NCI-H1694 (cell line): ENCODE measurements at places on chromosomes 4 and X.

DNA sequence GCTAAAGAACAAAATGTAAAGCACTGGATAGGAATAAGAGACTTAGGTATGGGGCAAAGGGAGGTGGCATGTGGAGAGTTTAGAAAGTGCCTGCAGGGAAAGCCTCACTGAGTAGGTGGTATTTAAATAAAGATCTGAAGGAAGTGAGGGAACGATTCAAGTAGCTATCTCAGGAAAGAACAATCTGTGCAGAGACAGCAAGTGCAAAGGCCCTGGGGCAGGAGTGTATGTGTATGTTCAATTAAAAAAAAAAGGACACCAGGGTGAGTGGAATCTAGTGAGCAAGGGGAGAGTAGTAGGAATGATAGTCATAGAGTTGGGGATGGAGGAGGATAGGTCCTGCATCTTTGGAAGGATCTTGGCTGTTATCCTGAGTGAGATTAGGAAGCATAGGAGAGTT lies 779.9 kb upstream of the FTHL17 start:
- DNase-seq, result no peak

DNA sequence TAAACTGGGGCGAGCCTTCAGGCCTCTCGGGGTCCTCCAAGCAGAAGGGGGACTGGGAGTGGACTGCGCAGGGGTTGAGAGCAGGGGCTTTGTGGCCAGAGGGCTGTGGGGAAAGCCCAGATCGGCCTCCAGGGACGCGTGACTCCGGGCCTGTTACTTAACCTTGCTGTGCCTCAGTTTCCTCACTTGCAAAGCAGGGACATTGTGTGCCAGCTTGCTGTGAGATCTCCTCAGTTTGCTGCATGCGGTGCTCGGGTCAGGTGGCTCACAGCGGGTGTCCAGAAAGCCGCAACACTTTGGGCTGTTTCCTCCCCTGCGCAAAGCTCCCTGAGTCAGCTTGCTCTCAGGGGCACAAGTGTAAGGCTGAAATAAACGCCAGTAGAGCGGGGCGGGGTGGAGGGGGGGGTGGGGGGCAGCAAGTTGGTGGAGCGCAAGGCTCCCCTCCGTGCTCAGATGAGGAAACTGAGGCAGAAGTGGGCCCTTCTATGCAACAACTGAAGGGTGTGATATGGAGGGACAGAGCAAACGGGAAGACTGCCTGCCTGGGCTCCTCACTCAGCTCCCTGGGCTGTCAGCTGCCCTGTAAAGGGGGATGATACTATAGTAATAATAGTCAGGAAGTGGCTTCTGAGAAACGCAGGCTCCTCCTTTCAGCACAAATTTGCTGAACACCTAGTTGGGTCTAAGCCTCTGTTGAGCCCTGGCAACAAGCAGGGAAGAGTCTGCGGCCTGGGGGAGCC lies 101.0 kb downstream of the HMX1 start:
- no peak for DNase-seq

DNA sequence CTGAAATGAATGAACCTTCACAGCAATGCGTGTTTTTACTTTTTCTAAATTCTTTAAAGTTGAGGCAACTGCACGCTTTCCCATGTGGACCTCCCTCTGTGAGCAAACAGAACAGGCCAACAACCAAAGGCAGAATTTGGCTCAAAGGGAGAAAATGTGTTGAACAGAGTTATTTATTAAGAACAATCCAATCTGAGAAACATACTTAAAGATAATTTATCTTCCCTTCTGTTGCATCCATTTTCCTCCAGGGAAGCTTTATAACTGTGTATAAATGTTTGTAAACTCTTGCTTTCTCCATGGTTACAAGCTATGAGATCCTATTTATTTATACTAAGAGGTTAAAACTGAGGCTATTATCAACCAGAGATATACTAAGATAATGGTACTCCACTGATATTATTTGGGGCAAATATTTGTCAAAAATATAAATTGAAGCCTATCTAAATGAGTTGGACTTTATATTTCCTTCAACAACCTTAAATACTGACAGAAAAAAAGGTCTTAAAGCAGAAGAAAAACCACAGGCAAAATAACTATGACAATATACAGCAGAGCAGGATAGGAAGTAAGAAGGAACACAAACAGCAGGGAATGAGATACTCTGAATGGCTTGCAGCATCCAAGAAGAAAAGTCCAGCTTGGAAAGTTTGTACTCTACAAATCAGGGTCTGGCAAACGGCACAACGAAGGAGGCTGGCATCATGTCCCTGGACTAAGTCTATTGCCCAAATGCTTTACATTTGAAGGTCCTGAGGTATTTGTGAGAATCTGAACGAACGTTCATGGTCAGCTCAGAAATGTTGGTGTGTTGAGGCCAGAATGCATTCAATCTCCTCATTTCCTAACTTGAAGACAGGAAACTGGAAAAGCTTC lies 663.2 kb upstream of the INTU start:
- no peak for DNase-seq

- DNase-seq, result no peak
Measured at GRCh38 chrX:18899796-18900380, 84.0 kb downstream of the PHKA2 start.

DNA sequence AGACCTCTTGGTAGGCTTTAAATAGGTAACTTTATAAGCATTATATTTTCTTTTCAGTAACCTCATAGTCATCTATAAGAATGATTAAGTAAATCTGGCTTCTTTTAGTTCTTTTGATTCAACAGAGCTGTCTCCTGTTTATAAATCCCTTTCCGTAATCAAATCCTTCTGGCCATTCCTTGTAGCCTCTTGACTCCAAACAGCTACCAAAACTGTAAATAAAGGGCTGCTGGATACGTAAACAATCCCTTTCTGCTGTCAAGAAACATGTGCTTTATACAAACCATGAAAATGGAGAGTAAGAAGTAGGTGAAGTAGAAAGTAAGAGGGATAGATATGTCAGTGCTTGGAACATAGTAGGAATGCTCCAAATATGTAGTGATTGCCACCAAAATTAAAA lies 183.2 kb upstream of the CASK start:
- no peak for DNase-seq
